ENCODE measurements at places on chromosomes 13 and 19.

DNA sequence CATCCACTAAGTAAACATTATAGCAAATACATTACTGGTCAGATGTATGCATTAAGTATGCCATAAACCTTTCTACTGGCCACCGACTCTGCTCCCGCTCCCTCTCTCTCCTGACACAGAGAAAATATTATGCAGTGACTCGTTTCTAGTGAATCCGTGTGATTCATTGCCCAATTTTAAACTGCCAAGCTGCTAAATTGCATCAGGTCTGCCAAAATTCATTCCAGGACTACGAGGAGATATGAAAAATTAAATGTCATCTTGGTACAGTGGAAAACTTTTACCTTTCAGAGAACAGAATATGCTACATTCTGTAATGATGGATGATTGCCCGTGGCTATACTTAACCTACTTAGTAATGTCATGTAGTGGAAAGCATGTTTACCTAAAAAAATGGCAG, 368.8 kb upstream of the TSHZ3 start:
- peak; percentile 16 for DNase-seq

- no peak for DNase-seq
These were observed 14.2 kb downstream of the MED26 start for GRCh38 chr19:16613841-16614240.

GRCh38 chr19:57747472-57747807, 825 bp downstream of the ZNF776 start:
- peak; percentile 10 for DNase-seq

DNA sequence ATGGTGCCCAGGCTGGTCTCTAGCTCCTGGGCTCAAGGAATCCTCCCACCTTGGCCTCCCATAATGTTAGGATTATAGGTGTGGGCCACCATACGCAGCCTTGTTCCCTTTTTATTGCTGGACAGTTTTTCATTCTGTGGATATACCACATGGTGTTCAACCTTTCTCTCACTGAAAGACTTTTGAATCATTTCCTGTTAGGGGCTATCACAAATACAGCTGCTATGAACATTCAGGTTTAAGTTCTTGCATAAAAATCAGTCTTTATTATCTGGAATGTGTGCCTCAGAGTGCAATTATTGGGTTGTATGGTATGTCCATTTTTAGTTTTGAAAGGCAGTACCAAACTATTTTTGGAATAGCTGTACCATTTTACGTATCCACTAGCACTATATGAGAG, 647.2 kb downstream of the LIG4 start:
- DNase-seq: no peak

- no peak for DNase-seq
These were observed 39.5 kb upstream of the POP4 start for GRCh38 chr19:29566496-29567054.

- no peak for DNase-seq
These were observed 704.6 kb upstream of the PCDH9 start for GRCh38 chr13:67934617-67935330.

DNA sequence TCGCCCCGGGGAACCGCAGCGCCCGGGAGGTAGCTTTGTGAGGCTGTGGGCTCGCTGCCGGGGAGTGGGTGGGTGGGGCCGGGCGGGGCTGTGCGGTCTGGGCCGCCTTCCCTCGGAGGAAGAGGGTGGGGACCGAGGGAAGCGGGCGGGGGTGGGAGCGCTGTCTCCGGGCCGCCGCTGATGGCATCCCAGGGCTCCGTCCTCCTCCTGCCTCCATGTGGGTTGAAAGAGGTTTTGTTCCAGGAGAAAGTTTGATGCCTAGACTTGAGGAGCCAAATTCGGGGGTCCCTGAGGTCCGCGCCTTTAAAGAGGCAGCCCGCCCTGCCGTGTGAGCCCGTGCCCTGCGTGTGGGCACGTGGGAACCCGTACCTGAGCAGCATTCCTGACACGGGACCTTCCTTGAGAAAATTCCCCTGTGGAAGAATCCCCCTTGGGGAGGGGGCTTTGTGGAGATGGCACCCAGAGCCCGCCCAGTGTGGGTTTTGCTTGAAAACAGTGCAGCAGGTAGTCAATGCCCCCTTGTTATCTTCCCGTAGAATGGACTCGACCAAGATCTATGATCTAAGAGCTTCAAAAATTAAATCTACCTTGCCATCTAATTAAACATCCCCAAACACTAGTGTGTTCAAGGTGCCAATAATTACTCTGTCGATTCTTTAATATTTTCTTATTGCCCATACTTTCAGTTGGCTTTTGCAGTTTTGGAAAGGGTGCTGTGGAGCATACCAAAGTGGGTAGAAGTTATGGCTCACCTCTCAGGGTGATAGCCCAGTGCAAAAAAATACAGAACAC, 107.8 kb downstream of the RXFP2 start:
- DNase-seq: no peak

GRCh38 chr13:31797154-31797775, 57.9 kb downstream of the RXFP2 start:
- DNase-seq: no peak

DNA sequence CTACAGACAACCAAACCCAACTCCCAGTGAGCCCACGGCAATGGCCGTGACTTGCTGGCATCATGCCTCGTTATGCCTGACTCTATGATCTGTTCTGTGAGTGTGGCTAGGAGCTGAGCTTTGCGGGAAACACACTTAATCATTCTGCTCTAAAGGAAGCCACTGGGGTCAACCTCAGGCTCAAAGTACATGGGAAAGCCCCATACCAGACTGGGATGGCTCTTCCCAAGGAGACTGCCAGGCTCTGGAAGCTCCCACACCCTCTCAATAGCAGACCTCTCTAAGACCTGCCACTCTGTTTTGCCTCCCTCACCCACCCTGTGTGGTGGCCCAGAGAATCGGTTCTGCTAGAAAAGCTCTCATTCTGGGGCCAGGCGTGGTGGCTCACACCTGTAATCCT, 2.2 kb downstream of the PEPD start:
- DNase-seq: no peak

- DNase-seq: no peak
These were observed 682.7 kb upstream of the ARGLU1 start for GRCh38 chr13:107250628-107251027.

GRCh38 chr19:41735071-41735600, 20.2 kb upstream of the CEACAM6 start:
- no peak for DNase-seq

GRCh38 chr13:83714236-83714635, 168.0 kb downstream of the SLITRK1 start:
- DNase-seq: no peak

- no peak for DNase-seq
These were observed 18.5 kb downstream of the PALM start for GRCh38 chr19:726993-727956.

GRCh38 chr19:14048443-14049153, 13.3 kb downstream of the PALM3 start:
- peak; percentile 41 for DNase-seq

DNA sequence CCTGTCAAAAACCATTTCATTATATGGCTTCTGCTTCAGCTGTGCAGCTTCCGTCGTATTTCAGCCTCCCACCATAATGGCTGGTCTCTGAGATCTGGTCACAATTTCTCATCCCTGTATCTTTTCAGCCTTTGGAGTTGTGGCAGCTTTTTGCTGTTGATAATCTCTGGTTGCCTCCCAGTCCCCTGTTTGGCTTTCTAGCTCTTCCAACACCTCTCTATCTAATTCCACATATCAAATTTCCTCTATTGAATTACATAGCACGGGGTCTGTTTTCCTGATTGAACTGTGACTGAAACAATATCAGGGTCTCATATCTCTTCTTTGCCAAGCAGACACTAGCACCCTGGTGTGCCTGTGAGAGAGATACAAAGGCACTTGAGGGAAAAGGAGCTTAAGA, 222.1 kb upstream of the OBI1 start:
- no peak for DNase-seq

GRCh38 chr13:100532090-100532766, 56.4 kb downstream of the GGACT start:
- DNase-seq: no peak

- no peak for DNase-seq
These were observed 1850.4 kb downstream of the OLFM4 start for GRCh38 chr13:54879036-54879435.
